MV-4-11 (cell line): ENCODE measurements at places on chromosomes 2 and 18.

DNA sequence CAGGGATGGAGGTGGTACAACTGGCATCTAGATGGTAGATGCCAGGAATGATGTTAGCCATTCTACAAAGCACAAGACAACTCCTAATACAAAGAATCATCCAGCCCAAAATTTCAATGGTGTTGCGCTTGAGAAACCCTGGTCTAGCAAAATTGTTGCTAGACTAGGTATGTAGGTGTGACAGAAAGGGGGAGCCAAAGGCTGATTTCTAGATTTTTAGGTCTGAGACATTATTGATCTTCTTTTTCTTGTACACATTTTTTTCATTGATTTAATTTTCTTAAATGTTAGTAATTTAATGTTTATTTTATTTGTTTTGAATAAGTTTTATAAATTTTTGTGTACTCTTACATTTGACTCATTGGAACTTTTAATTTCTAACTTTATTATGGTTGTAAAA, 216.4 kb downstream of the FSIP2 start:
- no peak for DNase-seq

GRCh38 chr2:27860111-27860510, 30.1 kb downstream of the RBKS start:
- peak; percentile 23 for DNase-seq

DNA sequence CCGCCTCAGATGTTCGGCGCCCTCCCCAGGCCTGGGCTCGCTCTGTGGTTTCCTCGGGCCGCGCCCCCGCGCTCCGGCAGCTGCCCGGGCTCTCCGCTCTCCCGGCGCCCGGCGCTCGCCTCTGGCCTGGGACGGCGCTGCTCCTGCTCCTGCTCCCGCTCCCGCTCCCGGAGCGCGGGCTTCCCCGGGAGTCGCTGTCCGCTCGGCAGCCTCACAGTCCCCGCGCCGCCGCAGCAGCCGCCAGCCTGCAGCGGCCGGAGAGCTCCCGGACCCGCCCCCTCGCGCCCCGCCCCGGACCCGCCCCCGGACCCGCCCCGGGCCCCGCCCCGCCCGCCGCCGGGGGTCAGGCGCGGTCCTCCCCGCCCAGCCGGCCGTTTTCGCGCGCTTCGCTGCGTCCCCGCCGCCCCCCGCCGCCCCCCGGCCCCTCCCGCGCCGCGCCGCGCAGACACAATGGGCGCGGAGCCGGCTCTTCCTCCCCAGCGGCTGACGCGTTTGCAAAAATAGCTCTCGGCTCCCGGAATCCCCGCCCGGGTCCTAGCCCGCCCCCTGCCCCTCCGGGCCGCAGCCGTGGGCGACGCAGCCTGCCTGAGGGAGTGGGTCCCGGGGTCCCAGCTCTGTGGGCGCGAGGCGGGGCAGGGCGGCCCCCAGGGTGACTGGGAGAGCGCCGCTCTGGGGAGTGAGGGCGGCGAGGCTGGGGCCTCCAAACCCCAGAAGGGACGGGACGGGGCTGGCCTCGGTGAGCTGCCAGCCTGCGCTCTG, at the start of gene ARL4C:
ARL4C (minus strand) TSS at position 247 of the 759 bp plus-strand sequence. CDS start 495 bp downstream, outside the sequence.
- DNase-seq: no peak

- DNase-seq: peak; percentile 32
Measured at GRCh38 chr2:38152035-38152434, 76.1 kb upstream of the CYP1B1 start.

DNA sequence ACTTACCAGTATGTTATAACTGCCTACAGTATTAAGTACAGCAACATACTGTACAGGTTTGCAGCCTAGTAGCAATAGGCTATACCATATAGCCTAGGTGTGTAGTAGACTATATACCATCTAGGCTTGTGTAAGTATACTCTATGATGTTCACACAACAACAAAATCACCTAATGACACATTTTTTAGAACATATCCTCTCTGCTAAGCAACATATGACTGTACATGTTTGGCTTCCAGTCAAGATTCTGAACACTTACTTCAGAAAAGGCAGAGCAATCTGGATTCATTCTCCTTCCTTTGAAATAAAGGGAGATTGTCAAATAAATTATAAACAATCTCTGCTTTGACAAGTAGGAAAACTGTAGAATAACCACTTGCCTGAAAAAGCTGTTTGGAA, 81.8 kb downstream of the EXOC6B start:
- no peak for DNase-seq

DNA sequence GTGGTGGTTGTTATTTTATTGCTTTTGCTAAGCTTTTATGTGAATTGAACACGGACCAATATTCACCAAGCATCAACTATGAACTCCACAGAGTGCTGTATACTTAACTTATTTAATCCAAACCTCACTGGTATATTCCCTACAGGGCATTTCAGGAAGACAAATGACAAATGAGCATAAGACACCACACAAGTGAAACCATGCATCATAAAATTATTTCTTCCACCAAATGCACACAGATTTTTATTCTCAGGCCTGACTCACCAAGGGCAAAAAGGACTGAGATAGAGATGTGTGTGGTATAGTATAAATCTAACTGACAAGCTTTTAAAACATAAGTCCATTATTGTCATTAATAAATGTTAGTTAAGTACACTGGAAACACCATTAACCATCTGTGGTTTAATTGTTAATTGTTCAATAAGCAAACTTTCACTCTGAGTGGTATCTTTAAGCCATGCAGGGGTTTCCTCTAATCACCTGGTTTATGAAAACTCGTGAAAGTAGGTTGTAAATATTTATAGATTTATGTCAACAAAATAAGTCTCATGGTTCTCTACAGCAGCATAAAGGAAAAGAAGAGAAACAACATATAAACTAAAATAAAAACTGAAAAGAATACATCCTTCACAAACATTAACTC, 77.6 kb upstream of the CRIM1 start:
- DNase-seq: no peak

DNA sequence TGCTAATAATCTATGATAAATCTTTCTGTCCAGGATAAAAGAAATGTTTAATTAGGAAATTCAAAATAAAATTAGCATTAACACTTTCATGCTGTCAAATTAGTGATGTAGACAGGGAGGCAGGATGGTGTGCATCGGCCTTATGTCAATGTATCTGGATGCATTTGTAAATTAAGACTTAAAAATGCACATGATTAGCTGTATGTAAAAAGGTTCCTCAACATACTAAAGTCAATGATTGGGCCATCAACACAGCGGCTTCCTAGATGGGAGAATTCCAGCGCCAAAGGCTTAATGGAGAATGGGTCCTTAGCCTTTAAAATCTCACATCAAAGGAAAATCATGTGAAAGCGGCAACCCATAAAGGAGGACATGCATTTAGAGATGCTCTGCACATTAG, 77.5 kb upstream of the ZEB2 start:
- DNase-seq: no peak

GRCh38 chr2:146982393-146982846, 862.4 kb upstream of the ACVR2A start:
- peak; percentile 95 for DNase-seq

GRCh38 chr2:194328456-194328855, 1328.6 kb upstream of the SLC39A10 start:
- DNase-seq: no peak

DNA sequence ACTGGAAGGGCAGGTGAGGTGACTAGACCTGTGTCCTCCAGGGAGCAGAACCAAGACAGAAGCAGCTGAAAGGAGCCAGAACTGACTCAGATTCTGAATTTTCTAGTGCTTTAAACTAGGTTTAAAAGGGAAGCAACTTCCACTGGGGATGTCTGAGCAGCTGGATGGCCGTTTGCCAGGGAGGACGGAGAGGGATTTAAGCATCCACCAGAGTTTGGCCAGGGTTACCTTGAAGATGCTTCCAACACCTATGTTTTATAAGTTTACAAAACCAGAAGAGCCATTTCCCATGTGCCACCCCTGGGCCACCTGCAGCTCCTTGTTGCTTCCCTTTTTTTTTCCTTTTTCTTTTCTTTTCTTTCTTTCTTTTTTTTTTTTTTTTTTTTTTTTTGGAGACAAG, 48.6 kb upstream of the RBM44 start:
- no peak for DNase-seq
